ENCODE measurements at places on chromosomes 6 and 20.

DNA sequence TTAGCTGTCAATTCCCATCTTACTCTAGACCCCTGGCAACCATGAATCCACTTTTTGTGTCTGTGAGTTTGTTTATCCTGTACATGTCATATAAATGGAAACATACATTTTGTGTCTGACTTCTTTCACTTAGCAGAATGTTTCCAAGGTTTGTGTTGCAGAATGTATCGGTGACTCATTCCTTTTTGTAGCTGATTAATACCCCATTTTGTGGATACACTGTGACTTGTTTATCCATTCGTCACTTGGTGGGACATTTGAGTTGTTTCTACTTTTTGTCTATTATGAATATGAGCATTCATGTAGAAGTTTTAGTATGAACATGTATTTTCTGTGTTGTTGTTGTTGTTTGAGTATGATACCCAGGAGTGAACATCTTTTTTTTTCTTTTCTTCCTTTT is 21.4 kb downstream of the CDYL start:
- DNase-seq: no peak

DNA sequence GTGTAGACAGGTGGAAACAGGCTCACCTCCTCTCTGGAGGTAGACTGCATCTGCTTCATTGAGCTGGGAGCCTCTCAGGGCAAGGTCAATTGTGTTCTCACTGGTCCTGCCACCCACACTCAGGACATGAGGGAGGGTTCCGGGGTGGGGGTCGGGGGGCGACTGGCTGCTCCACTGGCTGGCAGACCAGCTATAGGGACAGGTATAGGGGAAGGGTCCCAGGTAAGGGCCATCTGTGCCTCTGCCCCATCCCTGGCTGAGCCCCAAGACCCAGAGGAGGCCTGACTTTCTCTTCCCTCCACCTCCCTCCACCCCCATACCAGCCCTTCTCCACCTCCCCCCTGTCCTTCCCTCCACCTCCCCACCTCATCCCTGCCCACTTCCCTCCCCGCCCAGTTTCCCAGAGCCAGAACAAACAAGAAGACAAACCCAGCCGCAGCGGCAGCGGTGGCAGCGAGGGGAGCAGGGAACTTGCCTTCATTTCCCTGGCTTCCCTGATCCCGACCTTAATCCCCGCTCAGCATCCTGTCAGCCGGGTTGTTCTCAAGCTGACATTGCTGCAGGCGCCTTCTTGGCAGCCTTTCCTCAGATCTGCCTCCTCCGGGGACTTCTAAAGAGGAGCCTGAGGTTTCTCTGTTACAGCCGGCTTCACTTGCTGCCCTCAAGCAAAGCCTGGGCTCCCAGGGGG is 18.3 kb upstream of the FOXP4 start:
- no peak for DNase-seq

DNA sequence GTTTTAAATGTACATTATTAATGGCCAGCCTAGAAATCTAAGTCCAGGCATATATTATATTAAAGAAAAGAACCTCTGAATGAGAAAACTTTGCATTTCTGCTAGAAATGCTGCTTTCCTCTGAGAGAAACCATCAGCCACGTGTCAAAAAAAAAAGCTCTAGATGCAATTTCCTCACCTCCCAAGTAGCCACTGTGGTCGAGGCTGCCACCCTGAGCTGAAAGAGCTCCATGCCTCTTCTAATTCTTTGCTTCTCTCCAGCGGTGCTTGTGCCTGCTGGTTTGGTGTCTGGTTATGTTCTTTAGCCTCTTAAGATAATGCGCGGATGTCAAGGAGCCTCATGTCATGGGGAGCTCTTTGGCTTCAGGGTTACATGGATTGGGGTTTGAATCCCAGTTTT is 316.0 kb downstream of the TFAP2C start:
- DNase-seq: no peak

DNA sequence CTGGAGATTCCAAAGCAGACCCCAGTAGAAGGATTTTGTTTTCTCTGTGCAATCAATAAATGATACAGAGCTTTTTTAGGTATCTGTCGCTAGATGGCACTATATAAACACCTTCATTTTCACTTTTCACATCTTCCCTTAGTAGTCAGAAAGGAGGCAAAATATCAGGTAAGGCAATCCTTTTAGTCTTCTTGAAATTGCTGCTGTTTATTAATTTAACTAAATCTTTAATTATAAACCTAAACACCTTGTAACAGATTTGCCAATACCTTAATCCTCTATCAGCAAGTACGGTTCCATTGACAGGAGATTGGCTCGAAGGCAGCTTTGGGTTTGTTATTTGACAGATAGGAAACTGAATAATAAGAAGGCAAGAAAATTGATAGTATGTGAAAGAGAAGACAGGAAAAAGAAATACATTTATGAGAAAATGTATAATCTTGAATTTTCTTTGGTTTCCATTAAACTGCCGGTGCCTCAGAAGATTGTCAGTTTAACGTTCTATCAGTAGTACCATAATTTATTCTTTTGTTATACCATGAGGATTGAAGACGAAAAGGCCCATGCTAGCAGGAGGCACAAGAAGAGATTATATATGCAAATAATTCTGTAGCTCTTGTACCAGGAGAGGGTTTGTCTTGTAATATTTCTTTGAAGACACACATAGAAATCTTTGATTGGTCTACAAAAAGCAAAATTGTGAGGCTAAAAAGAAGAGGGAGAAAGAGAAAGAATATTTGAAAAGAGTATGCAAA is 23.5 kb upstream of the IBTK start:
- no peak for DNase-seq

- no peak for DNase-seq
Observed at GRCh38 chr20:33697129-33697528, 10.9 kb upstream of the E2F1 start.

GRCh38 chr6:29733057-29733456 is 9.8 kb downstream of the HLA-F start:
- no peak for DNase-seq

GRCh38 chr6:157724138-157724820 is 98.8 kb upstream of the SNX9 start:
- no peak for DNase-seq

All from stimulated activated CD8-positive, alpha-beta memory T cell treated with anti-CD3 and anti-CD28 coated beads, Interleukin-7, amount 100 ng/mL, for 4 hours (primary cell).